ENCODE measurements at places on chromosomes 4 and X. TPM values are rescaled to one million over a fixed set of nuclear protein-coding genes. Genes with fewer than 3 reads are reported as not detected.

TMEM47 gene
- 0.01 TPM for polyA plus RNA-seq

FAM9B gene
- polyA plus RNA-seq = not detected

TMEM156 gene
- polyA plus RNA-seq = 0.72 TPM

- DNase-seq = no peak
Measured at GRCh38 chr4:150436598-150437370, 145.2 kb upstream of the MAB21L2 start.

FMR1NB gene
- polyA plus RNA-seq = not detected

NAT8L gene
- polyA plus RNA-seq = 0.02 TPM

- DNase-seq = no peak
Measured at GRCh38 chrX:108270739-108271396, 167.4 kb downstream of the COL4A6 start.

GRCh38 chrX:13258052-13258444 lies 61.8 kb downstream of the ATXN3L start:
- DNase-seq = no peak

NALF2 gene
- 0.69 TPM for polyA plus RNA-seq

GRCh38 chrX:28498658-28499057 lies 88.6 kb upstream of the IL1RAPL1 start:
- DNase-seq = peak; percentile 69

DNA sequence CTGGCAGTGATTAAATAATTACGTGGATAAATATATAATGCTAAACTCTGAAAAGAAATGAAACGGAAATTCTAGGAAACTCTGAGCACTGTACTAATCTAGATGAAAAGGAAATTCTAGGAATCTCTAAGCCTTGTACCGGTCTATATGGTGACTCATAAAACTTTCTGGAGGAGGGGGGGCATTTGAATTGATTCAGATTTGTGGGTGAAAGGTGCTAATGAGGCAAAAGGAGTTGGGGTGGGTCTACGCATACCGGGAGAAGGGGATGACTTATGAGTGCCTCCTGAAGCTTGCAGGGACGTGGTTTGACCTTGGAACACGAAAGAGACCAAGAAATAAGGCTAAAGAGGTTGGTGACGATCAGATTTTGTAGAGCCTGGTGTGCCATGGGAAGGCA lies 151.7 kb upstream of the CASK start:
- no peak for DNase-seq

GRCh38 chrX:27619459-27619858 lies 29.3 kb downstream of the DCAF8L2 start:
- DNase-seq = no peak

TMEM144 gene
- polyA plus RNA-seq = 0.87 TPM

GRCh38 chr4:80233390-80233789 lies 33.1 kb upstream of the FGF5 start:
- DNase-seq = no peak

GRCh38 chr4:145567516-145567915 lies 51.7 kb upstream of the MMAA start:
- DNase-seq = no peak

DNA sequence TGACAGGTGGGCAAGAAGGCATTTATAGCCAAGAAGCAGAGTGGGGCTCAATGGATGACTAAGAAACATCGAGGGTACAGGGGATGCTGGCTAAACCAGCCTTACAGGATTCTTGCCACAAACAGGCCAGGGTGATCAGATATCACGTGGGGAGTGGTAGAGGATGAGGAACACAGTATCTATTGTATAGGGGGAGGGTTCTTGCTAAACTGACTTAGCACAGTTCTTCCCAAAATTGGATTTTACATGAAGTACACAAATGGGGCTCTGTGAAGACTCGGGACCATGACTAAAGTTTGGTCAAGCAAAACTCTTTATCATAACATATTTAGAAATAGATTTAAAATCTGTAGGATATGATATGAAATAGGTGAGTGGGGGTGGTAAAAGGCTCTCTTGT lies 144.0 kb upstream of the ATOH1 start:
- peak; percentile 8 for DNase-seq

RGN gene
- polyA plus RNA-seq = 0.06 TPM

DNA sequence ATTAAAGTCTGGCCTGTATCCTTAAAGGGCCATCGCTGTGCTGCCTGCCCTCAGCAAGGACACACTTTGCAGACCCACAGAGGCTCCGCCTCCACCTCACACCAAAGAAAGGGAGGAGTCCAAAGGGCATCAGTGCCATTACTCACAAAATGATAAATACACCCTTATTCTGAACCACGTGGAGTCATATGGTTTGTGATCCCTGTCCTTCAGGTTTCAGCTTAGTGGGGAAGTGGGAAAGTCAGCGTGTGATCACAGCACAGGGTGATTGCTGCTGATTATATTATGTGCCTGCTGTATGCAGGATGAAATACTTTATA lies 35.9 kb upstream of the MSANTD1 start:
- DNase-seq = no peak

DNA sequence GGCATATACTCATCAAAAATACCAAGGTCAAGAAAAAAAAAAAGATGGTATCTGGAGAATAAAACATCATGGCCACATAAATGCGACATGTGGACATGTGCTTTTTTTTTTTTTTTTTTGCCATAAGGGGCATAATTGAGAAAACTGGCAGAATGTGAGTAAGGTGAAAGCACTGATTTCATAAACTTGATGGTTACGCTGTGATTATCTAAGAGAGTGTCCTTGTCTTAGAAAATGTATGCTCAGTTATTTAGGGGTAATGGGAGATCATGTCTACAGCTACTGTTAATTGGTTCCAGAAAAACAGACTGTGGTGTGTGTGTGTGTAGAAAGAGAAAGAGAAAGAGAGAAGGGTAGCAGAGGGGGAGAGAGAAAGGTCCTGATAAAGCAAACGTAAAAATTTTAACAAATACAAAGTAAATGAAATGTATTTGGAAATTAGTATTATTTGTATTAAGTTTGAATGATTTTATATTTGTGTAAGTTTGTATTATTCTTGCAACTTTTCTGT lies 8.1 kb downstream of the DNAJB14 start:
- no peak for DNase-seq

Data from foreskin keratinocyte (primary cell).